HepG2 (cell line): ENCODE measurements at places on chromosomes 4 and X.

GRCh38 chr4:118807659-118808058, 28.3 kb downstream of the SEC24D start:
- no peak for DNase-seq

- DNase-seq = no peak
These were observed 25.6 kb downstream of the TXK start for GRCh38 chr4:48108309-48109073.

DNA sequence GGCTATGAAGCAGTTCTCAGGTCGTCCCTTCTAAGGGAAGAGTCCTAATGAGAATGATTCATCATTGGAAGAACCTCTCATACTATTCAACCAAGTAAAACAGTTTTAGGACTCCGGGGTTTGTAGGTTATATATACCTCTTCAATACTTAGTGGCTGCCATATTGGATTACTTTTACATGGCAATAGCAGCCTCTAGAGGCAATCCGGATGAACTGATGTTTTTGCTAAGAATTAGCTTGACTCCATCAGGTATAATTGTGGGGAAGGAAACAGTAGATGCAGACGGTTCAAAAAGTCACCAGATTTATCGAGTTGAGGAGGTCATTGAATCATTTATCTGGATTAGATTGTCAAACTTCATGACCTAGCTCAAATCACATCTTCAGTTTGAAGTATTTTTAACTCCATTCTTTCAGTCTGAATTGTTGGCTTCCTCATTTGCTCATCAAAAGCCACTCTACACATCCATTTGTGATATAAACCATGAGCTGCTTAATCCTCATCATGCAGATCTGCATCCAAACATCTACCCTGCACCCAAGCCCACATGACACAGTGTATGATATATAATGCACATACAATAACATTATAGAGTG, 28.4 kb downstream of the GUCY1B1 start:
- DNase-seq = peak; percentile 28

DNA sequence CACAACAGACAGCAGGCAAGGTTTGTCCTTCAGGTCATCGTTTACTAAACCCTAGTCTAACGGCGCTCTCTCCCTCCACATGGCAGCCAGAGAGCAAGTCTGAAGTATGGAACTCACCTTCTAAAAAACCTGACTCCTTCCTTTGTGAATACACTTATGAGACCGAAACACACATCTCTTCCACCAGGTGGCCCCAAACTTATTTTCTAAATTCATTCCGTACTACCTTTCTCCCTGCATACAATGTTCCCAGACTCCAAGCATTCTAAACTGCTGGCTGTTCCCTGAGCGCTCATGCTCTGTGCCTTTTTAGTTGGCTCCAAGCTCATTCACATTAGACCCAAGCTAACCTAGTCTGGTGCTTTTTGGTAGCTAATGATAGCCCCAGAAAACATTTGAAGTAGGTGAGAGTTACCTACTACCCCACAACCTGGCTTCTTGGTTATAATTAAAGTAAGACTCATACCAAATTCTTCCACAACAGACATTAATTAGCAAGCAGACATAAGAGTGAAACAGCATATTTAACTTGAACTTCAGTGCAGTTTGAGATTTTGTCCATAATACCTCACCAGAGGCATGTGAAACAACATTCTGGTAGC, 67.6 kb upstream of the DCLK2 start:
- peak; percentile 41 for DNase-seq

- DNase-seq = no peak
These were observed 27.5 kb upstream of the MTM1 start for GRCh38 chrX:150540965-150541364.

- no peak for DNase-seq
These were observed 10.2 kb downstream of the ARAF start for GRCh38 chrX:47571215-47571614.

DNA sequence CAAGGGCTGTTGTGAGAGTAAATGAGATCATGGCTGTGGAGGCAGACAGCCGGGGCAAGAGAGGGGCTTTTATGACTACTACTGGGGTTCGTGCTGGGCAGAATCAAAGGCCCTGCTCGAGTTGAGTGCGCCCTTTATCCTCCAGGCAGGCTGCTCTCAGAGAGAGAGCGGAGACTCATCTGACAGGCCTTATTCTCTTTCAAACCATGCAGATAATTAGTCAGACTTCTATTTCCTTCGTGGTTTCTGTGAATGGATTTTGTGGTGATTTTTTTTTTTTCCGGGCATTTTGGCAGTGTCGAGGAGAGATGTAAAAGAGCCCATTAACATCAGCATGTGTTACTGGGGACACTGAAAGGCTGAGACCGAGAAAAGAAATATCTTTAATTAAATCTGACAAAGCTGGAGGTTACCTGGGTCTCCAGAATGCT, 73.6 kb downstream of the MED28 start:
- no peak for DNase-seq

- peak; percentile 98 for DNase-seq
These were observed 66.3 kb downstream of the DCUN1D4 start for GRCh38 chr4:51909236-51909703.

DNA sequence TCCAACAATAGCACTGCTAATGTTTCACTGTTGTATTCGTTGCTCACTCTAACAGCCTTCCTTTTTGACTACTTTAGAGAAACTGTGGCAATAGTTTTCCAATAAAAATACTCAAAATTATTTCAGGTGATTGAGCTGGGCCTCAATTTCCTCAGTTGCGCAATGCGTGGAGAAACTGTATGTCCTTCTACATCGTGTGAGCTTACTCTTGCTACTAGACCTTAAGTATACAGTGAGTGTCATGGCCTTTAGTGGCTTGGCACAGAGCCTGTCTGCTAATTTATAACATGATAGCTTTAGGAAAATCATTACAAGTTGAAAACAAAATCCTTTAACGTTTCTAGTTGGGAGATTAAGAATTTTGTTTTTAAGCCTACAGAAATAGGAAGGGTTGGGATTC, 114.5 kb downstream of the COL4A6 start:
- no peak for DNase-seq

DNA sequence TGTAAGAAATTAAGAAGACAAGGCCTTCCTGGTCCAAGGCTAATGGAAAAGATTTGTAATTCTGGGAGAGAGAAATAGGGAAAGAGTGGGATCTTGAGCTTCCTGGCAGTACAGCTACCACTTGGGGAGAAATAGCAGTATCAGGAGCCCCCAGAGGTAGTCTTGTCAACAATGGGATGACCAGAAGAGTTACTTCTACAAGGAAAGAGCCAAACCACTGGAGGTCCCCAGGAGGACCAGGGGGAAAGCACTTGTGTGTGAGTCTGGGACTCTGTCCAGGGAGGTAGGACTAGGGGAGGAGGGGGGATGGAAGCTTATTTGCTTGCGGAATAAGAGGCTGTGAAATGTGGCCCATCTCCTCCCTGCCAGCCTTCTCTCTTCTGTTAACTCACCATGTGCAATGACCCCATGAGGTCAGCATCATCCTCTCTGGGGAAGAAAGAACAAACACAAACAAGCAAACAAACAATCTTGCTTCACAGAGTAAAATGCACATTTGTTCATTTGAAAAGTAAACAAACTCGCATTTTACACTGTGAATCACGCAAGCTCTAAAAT, 160.1 kb downstream of the STK32B start:
- no peak for DNase-seq

- no peak for DNase-seq
These were observed 41.8 kb upstream of the TXK start for GRCh38 chr4:48175806-48176205.

- no peak for DNase-seq
These were observed 44.3 kb upstream of the TBL1X start for GRCh38 chrX:9420275-9421265.

DNA sequence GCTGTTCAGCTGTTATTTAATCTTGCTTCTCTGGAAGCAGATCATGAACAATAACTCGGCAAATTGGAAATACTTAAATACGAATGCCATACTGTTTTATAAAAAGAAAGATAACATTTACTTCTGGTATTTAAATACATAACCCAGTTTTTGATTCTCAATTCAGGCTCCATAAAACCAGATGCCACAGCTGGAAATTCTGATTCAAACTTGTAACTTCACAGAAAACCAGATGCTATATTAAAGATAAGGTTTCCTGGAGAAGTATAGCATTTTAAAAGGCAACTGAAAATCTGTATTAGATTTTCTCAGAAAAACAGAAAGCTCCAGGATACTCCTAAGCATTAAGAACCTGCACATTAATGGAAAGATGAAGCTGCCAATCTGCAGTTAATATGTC, 40.2 kb downstream of the STX18 start:
- no peak for DNase-seq

DNA sequence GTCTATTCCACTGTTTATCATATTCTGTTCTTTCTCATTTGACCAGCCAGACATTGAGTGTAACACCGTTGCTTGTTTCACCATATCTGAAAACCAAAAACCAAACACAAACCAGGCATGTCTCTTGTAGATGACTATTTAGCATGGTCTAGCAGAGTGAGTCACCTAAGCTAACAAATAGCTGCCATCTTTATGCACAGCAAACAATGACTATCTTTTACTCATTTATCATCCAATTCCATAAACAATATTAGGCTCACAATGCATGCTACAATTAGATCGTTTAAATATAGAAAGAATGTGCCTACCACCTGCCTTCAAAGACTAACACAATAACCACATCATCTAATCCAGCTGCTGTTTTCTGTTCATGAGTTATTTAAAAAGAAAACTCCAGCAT, 495.4 kb downstream of the PCDH19 start:
- DNase-seq = peak; percentile 0

- DNase-seq = no peak
These were observed 103.6 kb upstream of the BCOR start for GRCh38 chrX:40201329-40201885.

DNA sequence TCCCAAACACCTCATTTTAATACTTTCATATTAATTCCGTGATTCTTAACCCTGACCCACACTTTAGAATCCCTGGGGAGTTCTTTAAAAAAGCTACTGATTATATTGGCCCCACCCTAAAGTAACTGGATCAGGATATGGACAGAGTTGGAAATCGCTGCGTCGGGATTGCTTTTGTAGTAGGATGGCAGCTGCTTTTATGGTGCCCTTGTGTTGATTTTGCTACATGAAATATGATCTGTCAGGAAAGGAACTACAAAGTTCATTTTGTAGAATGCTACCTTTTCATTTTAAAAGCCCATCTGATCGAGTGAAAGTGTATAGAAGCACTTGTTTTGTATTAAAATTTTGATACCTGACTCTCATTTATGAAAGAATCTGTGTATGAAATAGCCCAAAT, 43.6 kb downstream of the TMEM131L start:
- peak; percentile 43 for DNase-seq

DNA sequence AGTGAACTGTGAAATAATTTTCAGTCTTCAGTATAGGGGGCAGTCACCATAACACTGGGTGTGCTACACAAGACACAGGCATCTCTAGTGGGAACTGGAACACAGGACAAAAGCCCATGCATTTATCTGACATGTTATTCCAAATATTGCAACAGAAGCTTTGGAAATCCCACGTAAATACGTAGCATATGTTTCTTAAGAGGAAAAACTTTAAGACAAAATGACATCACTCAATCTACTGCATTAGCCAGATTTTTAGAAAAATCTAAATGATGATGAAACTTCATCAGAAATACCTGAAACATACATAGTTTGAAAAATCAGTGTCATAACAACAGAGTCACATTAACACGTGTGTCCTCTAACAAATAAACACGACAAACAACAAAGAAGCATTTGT, 14.5 kb downstream of the SHISA3 start:
- DNase-seq = no peak

DNA sequence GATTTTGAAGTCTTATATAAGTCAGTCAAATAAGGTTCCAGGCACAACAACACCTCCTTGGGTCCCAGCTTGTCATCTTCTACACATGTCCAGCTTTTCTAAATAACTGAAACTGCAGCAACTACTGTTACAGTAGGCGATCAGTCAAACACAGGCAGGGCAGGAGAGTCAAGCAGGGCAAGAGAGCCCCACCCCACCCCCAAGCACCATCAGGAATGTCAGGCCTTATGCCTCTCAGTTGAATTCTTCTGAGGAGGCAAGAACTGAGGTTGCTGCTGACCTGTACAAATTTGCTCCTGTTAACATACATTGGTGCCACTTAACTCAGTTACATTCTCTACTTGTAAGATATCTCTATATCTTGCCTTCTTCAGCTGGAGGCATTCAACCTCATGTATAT, 608.8 kb upstream of the PCDH10 start:
- DNase-seq = no peak

- DNase-seq = peak; percentile 10
These were observed 482 bp downstream of the GSTCD start for GRCh38 chr4:105709081-105709450.

DNA sequence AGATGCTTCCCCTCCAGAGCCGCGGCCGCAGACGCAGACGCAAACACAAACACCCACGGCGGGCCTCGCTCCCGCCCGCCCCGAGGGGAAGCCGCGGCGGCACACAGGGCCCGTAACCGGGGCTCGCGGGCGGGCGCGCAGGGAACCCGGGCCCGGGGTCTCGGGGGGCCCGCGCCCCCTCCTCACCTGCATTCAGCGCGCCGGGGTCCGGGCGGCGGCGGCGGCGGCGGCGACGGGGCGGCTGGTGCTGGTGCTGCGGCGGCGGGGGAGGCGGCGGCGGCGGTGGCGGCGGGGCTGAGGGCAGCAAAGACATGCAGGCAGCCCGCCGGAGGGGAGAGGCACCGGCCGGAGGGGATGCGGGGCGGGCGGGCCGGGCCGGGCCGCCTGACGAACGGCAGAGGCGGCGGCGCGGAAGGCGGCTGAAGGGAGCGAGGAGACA, 255 bp upstream of the CNOT6L start:
- no peak for DNase-seq

DNA sequence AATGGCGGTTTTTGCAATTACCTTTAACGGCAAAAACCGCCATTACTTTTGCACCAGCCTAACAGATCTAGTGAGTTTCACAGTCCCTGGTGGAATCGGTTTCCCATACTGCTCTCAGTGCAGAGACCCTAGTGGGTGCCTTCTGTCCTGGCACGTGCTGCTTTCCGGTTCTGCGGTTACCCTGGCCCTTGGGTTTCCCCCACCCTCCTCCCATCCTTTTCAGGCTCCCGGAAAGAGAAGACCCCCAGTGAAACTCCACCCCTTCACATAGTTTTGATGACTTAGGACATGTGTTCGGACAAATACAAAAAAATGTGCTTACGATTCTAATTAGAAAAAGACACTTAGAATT, 36.9 kb downstream of the NLGN3 start:
- DNase-seq = no peak

- DNase-seq = no peak
These were observed 33.8 kb downstream of the FGFRL1 start for GRCh38 chr4:1045193-1045594.

DNA sequence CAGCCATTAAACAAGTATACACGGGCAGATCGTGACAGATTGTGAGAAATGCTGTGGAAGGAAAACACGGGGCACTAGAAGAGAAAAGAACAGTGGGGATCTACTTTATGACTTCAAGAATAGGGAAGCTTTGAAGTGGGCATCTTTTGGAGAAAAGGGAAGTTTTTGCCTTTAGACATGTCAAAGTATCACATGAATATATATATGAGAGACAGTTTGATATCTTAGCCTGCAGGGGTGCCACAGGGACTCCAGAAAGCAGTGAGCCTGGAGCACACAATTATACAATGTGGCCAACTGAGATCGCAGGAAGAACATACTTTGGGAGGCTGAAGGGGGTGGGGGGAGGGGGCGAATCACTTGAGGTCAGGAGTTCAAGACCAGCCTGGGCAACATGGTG, 35.7 kb downstream of the RELL1 start:
- DNase-seq = no peak
